CD4-positive, alpha-beta memory T cell (primary cell): ENCODE measurements at places on chromosomes 16 and 17. TPM values are rescaled to one million over a fixed set of nuclear protein-coding genes. Genes with fewer than 3 reads are reported as not detected.

The ACSF3 gene
- 65.3 TPM for total RNA-seq

- H3K27me3 ChIP-seq, result no peaks in the 10 kb centered on the region
- no peak overlapping the region for H3K4me3 ChIP-seq
- DNase-seq, result no peak
- no peaks in the 10 kb centered on the region for H3K4me1 ChIP-seq
- H3K27ac ChIP-seq, result no peak overlapping the region
- H3K36me3 ChIP-seq, result no peaks in the 10 kb centered on the region
Measured at GRCh38 chr17:14268264-14268663, 31.6 kb upstream of the CDRT15 start.

GRCh38 chr17:8916466-8916865 is 49.0 kb upstream of the PIK3R6 start:
- no peak overlapping the region for H3K4me3 ChIP-seq
- no peaks in the 10 kb centered on the region for H3K27me3 ChIP-seq
- DNase-seq, result no peak
- peaks cover 19% of the 10 kb centered on the region for H3K4me1 ChIP-seq
- H3K27ac ChIP-seq, result no peak overlapping the region
- peaks cover 14% of the 10 kb centered on the region for H3K36me3 ChIP-seq

GRCh38 chr17:55652825-55653224 is 69.8 kb downstream of the TMEM100 start:
- no peak overlapping the region for H3K27ac ChIP-seq
- DNase-seq, result no peak
- no peaks in the 10 kb centered on the region for H3K36me3 ChIP-seq
- H3K4me3 ChIP-seq, result no peak overlapping the region
- no peaks in the 10 kb centered on the region for H3K4me1 ChIP-seq
- no peaks in the 10 kb centered on the region for H3K27me3 ChIP-seq
